ENCODE measurements at places on chromosomes 13 and 19.

- no peak for DNase-seq
These were observed 792 bp upstream of the PEX11G start for GRCh38 chr19:7489609-7490044.

GRCh38 chr19:30003866-30004265 is 61.8 kb downstream of the URI1 start:
- DNase-seq = no peak

DNA sequence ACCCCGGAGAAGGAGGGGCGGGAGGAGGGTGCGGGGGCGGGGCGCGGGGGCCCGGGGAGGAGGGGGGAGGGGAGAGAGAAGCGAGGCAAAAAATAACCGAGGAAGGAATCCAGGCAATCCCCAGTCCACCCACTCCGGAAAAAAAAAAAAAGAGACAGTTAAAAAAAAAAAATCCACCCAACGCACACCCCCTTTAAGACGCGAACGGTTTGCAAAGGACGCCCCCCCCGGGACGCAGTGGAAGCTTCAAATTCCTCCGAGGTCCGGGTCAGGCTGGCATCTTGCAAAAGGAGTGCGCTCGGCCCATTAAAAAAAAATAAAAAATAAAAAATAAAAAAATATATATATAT is at the start of gene CACNA1A:
Gene CACNA1A, minus strand, starts transcription at position 9 of the 350 bp plus-strand sequence. CDS start 255 bp downstream, outside the sequence.
- DNase-seq = no peak

DNA sequence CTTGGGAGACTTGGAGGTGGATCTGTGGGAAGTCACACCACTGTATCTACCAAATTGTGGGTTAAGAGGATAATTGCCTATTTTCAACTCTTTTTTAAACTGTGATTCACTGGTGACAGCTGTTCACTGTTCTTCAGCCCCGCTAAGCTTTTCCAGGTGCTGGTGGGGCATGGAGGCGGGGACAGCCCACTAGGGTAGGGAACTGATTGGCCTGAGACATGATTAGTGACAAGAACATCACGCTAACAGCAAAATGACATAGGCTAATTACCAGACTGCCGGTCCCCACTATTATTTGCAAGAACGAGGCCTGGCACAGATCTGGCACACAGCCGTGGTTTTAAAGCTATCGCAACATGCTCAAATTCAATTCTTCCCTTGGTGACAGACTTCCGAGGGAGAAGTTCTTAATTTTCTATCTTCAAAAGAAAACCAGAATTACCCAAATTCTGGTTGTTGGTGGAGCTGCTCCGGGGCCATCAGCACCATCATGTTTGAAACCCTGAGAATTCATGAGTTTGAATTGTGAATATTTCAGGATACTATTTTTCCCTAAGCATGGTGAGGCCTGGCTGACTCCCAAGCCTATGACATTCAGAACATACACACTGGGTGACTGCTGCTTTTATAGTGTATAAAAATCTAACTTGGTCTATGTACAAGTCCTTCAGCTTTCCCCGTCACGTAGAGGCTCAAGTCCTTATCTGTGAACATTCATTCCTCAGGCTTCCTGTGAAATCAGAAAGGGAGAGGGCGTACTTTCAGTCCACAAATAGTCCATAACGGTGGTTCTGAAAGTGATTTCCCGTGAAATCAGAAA is 17.9 kb downstream of the DOCK9 start:
- DNase-seq = no peak

- DNase-seq = no peak
These were observed 97.5 kb downstream of the DIAPH3 start for GRCh38 chr13:60066226-60066625.
